ENCODE measurements at places on chromosomes 3 and 15. TPM values are rescaled to one million over a fixed set of nuclear protein-coding genes. Genes with fewer than 3 reads are reported as not detected.

The DCBLD2 gene
- polyA plus RNA-seq = 27.2 TPM

The SYNPR gene
- 8.6 TPM for polyA plus RNA-seq

The NDN gene
- 23.8 TPM for polyA plus RNA-seq

The DLL4 gene
- polyA plus RNA-seq = not detected

The TMEM108 gene
- polyA plus RNA-seq = 68.5 TPM

The VGLL3 gene
- 0.22 TPM for polyA plus RNA-seq

The FAM174B gene
- 47.9 TPM for polyA plus RNA-seq

The SHQ1 gene
- polyA plus RNA-seq = 20.3 TPM

The CLDN11 gene
- polyA plus RNA-seq = 0.55 TPM

The HMCES gene
- 15.3 TPM for polyA plus RNA-seq

The GOLGA6L7 gene
- not detected for polyA plus RNA-seq

The PLOD2 gene
- 3.5 TPM for polyA plus RNA-seq

The ECT2 gene
- polyA plus RNA-seq = 22.4 TPM

The MST1R gene
- not detected for polyA plus RNA-seq

The CHRD gene
- 0.69 TPM for polyA plus RNA-seq

The ZMYND10 gene
- not detected for polyA plus RNA-seq

The SAMMSON gene
- polyA plus RNA-seq = not detected

All from Purkinje cell (primary cell).